ENCODE measurements at places on chromosomes 6 and 20.
A peak's percentile ranks its signal among the peaks of the same experiment; 100 is the strongest.

DNA sequence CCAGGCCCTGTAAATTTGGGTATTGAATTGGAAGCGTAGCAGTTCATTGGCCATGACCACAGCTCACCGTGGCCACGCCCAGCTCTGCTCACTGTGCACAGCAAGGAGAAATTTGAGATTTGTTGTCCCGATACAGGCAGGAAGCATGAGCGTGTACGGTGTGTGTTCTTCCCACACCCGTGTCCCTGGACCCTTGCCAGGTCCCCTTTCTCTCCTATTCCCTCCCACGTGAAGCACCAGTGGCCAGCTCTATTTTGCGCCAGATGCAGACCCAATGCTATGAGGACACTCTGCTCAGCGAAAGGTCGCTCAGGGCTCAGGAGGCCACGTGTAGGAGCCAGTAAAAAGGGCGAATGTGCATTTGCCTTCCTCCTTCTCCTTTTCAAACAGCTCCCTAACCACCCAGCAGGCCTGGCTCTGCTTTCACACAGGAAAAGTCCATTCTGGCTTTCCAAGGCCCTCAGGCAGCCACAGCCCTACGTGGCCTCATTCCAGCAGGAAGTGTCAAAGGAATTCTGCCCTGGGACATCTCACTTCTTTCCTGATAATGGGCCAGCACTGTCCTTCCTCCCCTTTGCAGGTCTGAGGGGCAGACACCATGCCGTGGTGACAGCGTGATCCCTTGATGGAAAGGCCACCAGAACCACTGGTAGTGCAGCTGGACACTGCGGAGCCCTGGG, 499.2 kb upstream of the CDH4 start:
- DNase-seq, result no peak

DNA sequence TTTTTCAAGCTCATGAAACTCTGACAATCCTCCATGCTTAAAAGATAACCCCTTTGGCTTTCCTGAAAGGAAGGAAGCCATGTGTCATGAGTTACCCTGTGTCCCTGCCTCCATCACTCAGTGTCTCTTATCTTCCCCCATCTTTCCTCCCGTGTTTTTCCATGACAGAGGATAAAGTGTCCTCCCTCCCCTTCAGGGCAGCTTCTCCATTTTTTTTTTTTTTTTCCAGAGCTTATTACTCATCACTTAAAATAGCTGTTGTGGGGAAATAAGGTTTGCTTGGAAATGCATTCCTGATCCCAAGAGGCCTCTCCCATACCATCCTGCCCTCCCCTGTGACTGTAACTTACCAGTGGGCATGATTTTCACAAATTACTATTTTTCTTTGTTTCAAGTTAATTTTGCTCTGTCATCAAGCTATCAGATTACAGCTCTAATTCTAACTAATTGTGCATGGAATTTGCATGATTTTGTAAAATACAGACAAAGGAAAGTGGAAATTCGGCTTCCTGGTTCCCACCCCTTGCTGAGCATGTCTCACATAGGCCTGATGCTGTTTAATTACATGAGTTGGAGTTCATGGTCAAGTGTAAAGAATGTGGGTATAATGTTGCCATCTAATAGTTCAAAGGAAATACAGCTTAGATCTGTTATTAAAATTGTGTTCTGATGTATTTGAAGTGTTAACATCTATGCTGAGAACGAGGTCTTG, 614.5 kb upstream of the FLRT3 start:
- DNase-seq, result no peak

DNA sequence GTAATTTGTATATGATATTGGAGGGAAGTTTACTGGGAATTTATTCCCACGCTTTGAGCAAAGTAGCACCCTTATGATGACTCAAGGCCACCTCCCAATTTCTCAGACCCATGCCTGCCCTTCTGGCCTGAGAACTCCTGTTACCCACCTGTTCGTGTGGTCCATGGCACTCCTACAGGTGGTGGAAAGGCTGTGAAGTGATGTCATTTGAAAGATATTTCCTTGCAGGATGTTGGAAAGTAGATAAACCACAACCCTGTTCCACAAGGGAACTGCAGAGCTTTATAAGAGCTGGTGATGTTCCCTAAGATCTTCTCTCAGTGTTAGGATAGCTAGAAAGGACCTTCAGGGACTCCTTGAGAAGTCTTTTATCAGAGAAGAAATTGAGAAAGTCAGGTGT, 70.5 kb downstream of the ADGRG6 start:
- DNase-seq, result no peak

GRCh38 chr20:58432186-58432954, 43.3 kb downstream of the VAPB start:
- no peak for DNase-seq

DNA sequence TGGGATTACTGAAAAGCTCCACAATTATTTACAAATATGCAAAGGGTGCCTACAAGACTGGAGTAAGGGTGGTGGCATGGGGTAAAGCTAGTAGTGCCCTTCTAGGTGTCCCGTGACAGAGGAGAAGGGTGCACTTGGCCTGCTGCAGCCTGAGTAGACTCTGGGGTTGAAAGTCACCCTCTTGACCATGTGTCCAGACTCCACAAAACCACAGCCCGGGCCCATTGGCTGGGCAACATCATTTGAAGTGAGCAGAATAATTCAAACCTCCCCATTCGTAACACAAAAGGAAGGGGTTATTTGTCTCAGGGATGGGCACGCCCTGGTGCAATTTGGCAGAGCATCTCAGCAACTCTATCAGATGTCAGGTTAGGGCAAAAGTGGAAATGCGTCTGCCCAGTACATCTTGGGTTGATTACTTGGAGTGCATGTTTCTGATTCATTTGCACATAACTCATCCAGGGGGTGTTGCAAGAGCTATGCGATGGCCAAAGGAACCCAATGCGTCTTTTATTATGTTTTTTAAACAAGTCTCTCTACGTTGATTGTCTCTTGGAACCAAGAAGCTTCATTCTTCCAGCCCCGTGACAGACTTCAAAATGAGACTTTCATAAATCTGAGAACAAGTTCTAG, 56.7 kb downstream of the ISM1 start:
- DNase-seq, result no peak

DNA sequence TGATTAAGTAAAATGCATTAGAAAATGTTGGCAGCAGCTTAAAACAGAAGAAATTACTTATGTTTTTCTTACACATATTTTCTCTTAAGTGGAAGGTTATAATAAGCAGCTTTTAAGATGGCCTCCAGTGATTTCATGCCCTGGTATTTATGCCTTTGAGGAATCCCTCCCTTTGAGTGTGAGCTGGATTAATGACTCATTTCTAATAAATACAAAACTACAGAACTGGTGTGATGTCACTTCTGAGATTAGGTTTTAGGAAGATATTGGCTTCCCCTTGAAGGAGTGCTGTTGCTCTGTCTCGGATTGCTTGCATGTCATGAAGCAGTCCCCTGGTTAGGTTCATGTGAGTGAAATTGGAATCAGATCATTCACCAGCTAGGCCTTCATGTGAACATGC, 143.2 kb upstream of the EPHA7 start:
- DNase-seq, result no peak

DNA sequence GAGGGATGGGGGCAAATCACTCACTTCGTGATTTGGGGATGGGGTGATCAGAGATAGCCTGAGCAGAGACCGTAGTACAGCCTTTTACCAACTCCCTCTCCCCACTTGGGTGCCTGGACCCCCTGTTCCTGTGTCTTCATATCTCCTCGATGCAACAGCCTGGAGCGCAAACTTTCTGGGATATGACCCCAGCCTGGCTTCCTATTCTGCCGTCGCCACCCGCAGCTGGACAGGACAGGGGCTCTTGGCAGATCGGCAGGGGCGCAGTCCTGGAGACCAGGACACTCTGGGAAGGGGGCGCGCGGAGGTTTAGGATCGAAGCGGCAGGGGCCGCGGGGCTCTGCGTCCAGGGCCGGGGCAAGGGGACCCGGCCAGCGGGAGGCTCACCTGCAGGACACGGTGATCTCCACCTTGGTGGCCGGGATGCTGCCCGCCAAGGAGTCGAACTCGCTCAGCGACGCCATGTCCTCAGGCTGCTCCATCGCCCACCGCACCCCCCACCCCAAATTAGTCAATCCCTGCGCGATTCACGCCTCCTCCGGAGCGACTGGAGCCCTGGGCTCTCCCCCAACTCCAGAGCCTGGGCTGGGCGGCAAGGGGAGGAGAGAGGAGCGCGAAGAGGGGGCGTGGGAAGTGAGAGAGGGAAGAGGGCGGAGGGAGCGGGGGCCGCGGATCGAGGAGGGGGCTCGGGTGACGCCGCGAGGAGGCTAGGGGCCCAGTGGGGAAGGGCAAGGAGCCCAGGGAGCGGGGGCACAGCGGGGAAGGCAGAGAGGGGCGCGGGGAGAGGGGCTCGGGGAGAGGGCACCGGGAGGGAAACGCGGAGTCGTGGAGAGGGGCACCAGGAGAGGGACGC, at the start of gene CPNE5:
Gene CPNE5, minus strand, starts transcription at position 549 of the 853 bp plus-strand sequence. Its CDS starts 67 bp downstream, at position 482.
- peak; percentile 84 for DNase-seq

GRCh38 chr6:158501360-158502262, 58.3 kb upstream of the TMEM181 start:
- no peak for DNase-seq

- DNase-seq, result no peak
Measured at GRCh38 chr6:106194949-106195921, 109.1 kb downstream of the PRDM1 start.

- peak; percentile 38 for DNase-seq
Measured at GRCh38 chr20:6732001-6732447, 35.5 kb upstream of the BMP2 start.

- DNase-seq, result no peak
Measured at GRCh38 chr20:23133560-23133998, 47.5 kb upstream of the CD93 start.

DNA sequence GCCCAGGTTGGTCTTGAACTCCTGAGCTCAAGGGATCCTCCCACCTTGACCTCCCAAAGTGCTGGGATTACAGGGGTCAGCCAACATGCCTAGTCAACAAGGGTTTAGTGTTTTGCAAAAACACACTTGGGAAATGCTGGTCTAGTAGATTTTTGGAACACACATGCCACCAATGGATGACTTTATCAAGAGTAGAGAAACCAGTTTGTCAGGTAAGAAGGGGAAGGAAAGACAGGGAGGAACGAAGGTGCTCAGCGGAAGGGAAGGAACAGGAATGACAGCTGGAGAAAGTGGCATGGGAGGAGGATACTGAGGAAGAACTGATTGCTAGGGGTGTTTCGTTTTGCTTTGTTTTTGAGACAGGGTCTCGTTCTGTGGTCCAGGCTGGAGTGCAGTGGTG, 15.6 kb upstream of the SEC63 start:
- no peak for DNase-seq

DNA sequence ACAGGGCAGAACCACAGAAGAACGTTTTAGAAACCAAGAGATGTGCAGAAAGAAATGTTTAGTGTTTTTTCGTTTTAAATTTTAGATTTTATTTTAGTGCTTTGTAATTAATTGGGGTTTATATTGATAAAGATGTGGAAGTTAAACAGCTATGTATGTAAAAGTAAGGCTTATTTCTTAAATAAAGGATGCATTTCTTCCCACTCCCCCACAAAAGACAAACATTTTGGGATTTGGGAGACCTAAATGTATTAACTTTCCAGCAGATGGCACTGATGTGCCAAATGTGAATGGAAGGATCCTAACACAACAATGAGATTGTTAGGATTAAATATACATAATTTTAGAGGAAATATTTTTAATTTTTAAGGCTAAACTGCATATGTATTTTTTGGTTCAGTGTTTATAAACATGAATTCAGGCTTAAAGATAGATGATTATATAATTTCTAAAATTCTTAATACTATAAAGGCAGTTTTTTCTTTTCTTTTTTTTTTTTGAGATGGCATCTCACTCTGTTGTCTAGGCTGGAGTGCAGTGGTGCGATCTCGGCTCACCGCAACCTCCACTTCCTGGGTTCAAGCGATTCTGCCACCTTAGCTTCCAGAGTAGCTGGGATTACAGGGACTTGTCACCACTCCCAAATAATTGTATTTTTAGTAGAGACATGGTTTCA, 12.0 kb downstream of the PFDN4 start:
- no peak for DNase-seq

GRCh38 chr6:113755449-113756289, 101.5 kb upstream of the MARCKS start:
- no peak for DNase-seq

DNA sequence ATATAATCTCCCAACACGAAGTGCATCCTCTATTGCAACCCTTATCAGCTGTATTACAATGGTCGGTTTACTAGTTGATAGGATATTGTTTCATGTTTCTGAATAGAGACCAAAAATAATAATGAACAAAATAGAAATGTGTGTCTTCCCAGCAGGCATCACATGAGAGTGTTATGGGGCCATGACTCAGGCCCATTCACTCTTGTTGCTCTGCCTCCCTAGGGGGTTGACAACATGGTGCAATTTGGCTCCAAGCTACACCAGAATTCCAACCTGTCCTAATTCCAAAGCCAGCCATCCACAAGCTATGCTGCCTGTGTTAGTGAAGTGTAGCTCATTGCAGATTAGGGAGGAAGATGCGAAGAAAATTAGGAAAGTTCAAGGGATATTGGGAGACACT, 13.1 kb upstream of the SAYSD1 start:
- no peak for DNase-seq

- DNase-seq, result no peak
Measured at GRCh38 chr20:64048402-64049044, 916 bp downstream of the SOX18 start.

DNA sequence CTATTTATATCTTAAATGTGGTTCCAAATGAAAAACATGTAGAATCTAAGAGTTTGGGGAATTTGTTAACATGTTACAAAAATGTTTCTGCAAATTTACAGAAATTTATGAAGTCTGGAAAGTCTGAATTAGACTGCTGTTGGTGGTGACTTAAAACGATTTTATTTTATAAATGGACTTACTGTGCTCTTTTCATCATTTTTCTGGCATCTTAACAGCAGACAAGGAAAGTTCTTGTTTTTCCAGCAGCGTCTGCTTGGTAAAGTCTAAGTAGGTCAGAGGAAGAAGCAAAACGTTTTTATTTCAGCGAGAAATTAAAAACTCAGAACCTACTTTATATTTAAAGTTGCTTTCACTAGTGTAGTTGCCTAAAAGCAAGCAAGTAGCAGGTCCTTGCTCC, 48.6 kb upstream of the COL9A1 start:
- no peak for DNase-seq

DNA sequence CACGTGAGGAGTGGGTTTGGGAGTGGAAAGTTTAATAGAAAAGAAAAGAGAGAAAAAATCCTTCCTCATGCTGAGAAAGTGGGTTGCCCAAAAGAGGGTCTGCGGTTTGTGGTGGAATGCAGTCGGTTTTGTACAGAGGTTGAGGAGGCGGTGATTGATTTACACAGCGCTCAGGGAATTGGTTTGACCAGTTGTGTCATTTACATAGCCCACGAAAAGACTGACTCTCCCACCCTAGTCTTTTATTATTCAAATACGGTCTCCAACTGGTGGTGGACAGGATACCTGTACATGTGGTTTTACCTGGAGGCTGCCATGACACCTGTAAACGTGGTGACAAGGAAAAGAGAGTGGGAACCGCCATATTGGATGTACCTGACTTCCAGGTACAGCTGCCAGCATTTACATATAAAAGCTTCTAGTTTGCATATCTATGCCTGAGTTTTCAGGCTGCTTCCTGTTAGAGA, 42.1 kb downstream of the HLA-DPB1 start:
- DNase-seq, result no peak

Measured in posterior cingulate gyrus (tissue), 11 donors.